T-cell (primary cell): ENCODE measurements at places on chromosomes 13 and 19. TPM values are rescaled to one million over a fixed set of nuclear protein-coding genes. Genes with fewer than 3 reads are reported as not detected.

DNA sequence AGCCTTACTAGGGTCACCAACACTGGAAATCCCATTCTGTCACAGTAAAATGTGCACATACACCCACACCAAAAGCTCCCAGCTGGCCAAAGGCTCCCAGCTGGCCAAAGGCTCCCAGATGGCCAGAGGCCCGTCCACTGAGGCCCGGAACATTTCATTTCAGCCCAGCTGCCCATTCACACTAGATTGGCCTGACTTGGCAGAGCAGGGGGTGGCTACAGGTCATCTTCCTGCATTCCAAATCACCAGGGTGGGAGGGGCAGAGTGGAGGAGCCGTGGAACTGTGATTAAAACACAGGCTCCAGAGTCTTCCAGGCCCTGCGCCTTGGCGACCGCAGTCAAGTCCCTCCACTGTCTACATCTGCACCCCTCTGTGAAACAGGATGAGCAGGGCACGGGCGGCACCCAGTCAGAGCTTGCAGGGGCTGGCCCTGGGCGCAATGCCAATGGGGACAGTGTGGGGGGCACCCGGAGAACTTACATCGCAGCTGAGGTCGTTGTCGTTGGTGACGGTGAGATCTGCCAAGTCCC lies 10.1 kb upstream of the PRKD2 start:
- peaks cover 4% of the 10 kb centered on the region for H3K4me1 ChIP-seq
- no peak overlapping the region for H3K4me3 ChIP-seq
- H3K36me3 ChIP-seq, result peaks cover 29% of the 10 kb centered on the region

- peak overlapping the region; percentile 98 for H3K27ac ChIP-seq
- H3K4me3 ChIP-seq, result no peak overlapping the region
- DNase-seq, result no peak
- H3K4me1 ChIP-seq, result peaks cover 32% of the 10 kb centered on the region
These were observed 28.0 kb downstream of the TSSK6 start for GRCh38 chr19:19487077-19487949.

The SYDE1 gene
- total RNA-seq, result 0.51 TPM

The ACTN4 gene
- total RNA-seq, result 197 TPM

The CHST8 gene
- total RNA-seq, result not detected

GRCh38 chr13:114142640-114143490 lies 10.4 kb upstream of the RASA3 start:
- peak overlapping the region; percentile 86 for H3K27ac ChIP-seq
- no peaks in the 10 kb centered on the region for H3K27me3 ChIP-seq
- peaks cover 86% of the 10 kb centered on the region for H3K4me1 ChIP-seq
- H3K4me3 ChIP-seq, result peak overlapping the region; percentile 3
- peak; percentile 74 for DNase-seq

GRCh38 chr13:28415994-28416421 lies 78.9 kb downstream of the FLT1 start:
- H3K36me3 ChIP-seq, result no peaks in the 10 kb centered on the region
- H3K4me3 ChIP-seq, result no peak overlapping the region

GRCh38 chr19:35868172-35868822 lies at the start of gene APLP1:
Gene APLP1 (plus strand): TSS chr19:35868574. CDS start chr19:35868637, 63 bp downstream.
- peaks cover 3% of the 10 kb centered on the region for H3K27me3 ChIP-seq
- no peak within 1 kb of the TSS for H3K27ac ChIP-seq
- no peak within 1 kb of the TSS for H3K4me3 ChIP-seq

DNA sequence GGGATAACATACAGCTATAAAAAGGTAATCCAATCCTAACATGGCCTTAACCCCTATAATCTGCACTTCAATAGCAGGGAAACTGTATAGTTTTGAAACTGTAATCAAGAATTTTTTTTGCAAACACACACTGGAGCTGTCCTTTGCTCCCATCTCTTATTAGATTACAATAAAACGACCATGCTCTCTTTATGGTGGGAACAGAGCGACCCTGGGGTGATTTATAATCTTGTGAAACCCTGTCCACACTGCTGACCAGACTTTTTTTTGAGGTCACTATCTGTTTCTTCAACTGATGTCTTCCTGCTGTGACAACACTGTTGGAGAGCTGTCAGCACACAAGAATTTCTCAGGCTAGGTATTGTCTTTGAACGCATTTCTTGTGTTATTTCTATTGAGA lies 35.3 kb downstream of the DACH1 start:
- no peak overlapping the region for H3K4me3 ChIP-seq
- H3K27me3 ChIP-seq, result no peaks in the 10 kb centered on the region
- no peak overlapping the region for H3K27ac ChIP-seq
- no peak for DNase-seq
- H3K36me3 ChIP-seq, result no peaks in the 10 kb centered on the region

The SCN1B gene
- 3.7 TPM for total RNA-seq

GRCh38 chr13:98577836-98578285 lies 954 bp upstream of the STK24 start:
- peak overlapping the region; percentile 75 for H3K27ac ChIP-seq
- H3K36me3 ChIP-seq, result no peaks in the 10 kb centered on the region
- DNase-seq, result no peak
- H3K4me3 ChIP-seq, result no peak overlapping the region

The AMER2 gene
- total RNA-seq, result 0.03 TPM

DNA sequence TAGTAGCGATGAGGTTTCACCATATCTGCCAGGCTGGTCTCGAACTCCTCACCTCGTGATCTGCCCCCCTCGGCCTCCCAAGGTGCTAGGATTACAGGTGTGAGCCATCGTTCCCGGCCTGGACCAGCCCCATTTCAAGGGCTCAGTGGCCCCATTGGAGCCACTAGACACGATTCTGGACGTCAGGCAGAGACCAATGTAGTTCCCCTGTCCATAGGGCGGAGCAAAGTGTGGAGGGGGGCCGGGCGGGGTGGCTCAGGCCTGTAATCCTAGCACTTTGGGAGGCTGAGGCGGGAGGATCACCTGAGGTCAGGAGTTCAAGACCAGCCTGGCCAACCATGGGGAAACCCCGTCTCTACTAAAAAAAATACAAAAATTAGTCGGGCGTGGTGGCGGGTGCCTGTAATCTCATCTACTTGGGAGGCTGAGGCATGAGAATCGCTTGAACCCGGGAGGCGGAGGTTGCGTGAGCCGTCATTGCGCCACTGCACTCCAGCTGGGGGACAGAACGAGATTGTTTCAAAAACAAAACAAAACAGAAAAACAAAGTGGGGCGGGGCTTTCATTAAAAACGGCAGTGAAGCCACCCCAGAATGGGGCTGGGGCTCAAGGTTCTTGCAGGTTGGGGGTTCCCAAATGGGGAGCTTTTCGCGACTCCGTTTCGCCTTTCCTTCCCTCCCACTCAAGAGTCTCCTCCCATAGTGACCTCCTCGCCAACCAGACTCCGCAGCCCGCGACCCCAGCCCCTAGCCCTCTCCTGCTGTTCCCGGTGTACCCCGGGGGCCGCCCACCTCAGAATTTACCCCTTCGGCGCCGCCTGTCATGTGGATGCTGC lies 758 bp upstream of the TECR start:
- DNase-seq, result no peak
- H3K36me3 ChIP-seq, result peaks cover 2% of the 10 kb centered on the region
- peaks cover 14% of the 10 kb centered on the region for H3K4me1 ChIP-seq
- H3K27me3 ChIP-seq, result no peaks in the 10 kb centered on the region
- peak overlapping the region; percentile 92 for H3K27ac ChIP-seq
- H3K4me3 ChIP-seq, result peak overlapping the region; percentile 89

The BRCA2 gene
- 2.2 TPM for total RNA-seq

The CYP4F12 gene
- total RNA-seq, result 2.4 TPM

DNA sequence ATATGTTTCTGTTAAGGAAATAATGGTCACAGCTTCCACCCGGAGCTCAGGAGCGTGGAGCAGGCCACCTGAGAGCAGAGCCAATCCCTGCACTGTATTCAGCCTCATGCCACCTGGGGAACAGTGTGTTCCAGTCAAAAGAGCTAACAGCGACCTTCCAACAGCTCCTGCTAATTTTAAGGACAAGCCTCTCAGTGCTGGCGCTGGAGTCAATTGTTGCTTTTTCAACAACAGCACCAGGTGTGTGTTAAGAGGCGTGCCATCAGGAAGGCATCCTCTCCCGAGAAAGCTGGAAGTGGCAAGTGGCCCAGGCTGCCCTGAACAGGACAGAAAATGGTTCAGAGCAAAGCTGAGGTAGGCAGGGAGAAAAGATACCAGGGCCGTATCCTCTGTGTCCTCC lies 102.0 kb downstream of the CACNA1A start:
- peaks cover 31% of the 10 kb centered on the region for H3K27me3 ChIP-seq
- DNase-seq, result no peak
- no peaks in the 10 kb centered on the region for H3K36me3 ChIP-seq
- no peaks in the 10 kb centered on the region for H3K4me1 ChIP-seq
- no peak overlapping the region for H3K4me3 ChIP-seq
- H3K27ac ChIP-seq, result no peak overlapping the region

The SLC10A2 gene
- total RNA-seq, result not detected

GRCh38 chr13:69975496-69975895 lies 132.1 kb upstream of the ATXN8OS start:
- H3K27ac ChIP-seq, result no peak overlapping the region
- H3K36me3 ChIP-seq, result no peaks in the 10 kb centered on the region
- no peak overlapping the region for H3K4me3 ChIP-seq
- no peak for DNase-seq

The NLRP7 gene
- total RNA-seq, result not detected

GRCh38 chr19:35236638-35237400 lies 8.3 kb upstream of the FAM187B start:
- no peaks in the 10 kb centered on the region for H3K27me3 ChIP-seq
- DNase-seq, result no peak
- H3K4me1 ChIP-seq, result peaks cover 13% of the 10 kb centered on the region
- H3K27ac ChIP-seq, result no peak overlapping the region
- no peak overlapping the region for H3K4me3 ChIP-seq

- peaks cover 21% of the 10 kb centered on the region for H3K27me3 ChIP-seq
- no peak for DNase-seq
- no peak overlapping the region for H3K27ac ChIP-seq
- no peak overlapping the region for H3K4me3 ChIP-seq
- no peaks in the 10 kb centered on the region for H3K36me3 ChIP-seq
- no peaks in the 10 kb centered on the region for H3K4me1 ChIP-seq
These were observed 6.1 kb upstream of the KANK2 start for GRCh38 chr19:11203194-11204075.

The DAND5 gene
- total RNA-seq, result not detected

- H3K4me1 ChIP-seq, result no peaks in the 10 kb centered on the region
- no peak for DNase-seq
- H3K27ac ChIP-seq, result no peak overlapping the region
- H3K36me3 ChIP-seq, result no peaks in the 10 kb centered on the region
- H3K4me3 ChIP-seq, result no peak overlapping the region
- no peaks in the 10 kb centered on the region for H3K27me3 ChIP-seq
These were observed 636.2 kb upstream of the SPRY2 start for GRCh38 chr13:80977168-80977567.

DNA sequence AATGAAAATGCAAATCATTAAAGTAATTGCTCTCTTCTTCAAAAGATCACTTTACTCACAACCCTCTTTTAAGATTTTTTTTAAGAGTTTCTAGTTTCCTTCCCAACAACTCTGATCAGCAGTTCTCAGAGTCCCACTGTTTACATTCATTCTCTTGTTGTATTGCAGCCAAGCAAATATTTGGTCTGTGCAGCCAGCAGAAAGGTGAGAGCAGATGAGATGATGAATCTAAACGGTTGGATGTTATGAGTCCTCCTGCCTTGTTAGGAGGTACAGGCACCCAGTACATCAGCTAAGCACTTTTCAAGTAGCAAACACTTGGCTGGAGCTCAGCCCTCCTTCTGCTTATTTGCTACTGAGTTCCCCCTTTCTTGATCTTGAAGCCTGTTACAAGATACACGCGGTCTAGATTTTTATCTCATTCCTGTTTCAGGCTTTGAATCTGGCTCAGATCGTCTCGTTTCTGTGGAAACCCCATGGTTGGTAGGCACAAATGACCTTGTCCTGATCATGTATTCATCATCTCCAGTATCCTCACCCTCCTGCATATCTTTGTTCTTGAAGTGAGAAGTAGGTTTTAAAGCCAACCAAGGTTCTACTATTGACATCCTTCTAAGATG lies 300.7 kb downstream of the DCT start:
- no peaks in the 10 kb centered on the region for H3K36me3 ChIP-seq
- no peak overlapping the region for H3K27ac ChIP-seq
- no peak overlapping the region for H3K4me3 ChIP-seq
- no peaks in the 10 kb centered on the region for H3K4me1 ChIP-seq
- no peak for DNase-seq
- H3K27me3 ChIP-seq, result no peaks in the 10 kb centered on the region

GRCh38 chr19:34806976-34807860 lies 34.2 kb upstream of the ZNF599 start:
- H3K4me1 ChIP-seq, result no peaks in the 10 kb centered on the region
- DNase-seq, result no peak
- no peaks in the 10 kb centered on the region for H3K36me3 ChIP-seq
- H3K27ac ChIP-seq, result no peak overlapping the region
- no peaks in the 10 kb centered on the region for H3K27me3 ChIP-seq
- H3K4me3 ChIP-seq, result no peak overlapping the region

- H3K36me3 ChIP-seq, result no peaks in the 10 kb centered on the region
- no peak overlapping the region for H3K4me3 ChIP-seq
- H3K4me1 ChIP-seq, result no peaks in the 10 kb centered on the region
- H3K27ac ChIP-seq, result no peak overlapping the region
These were observed 49.5 kb downstream of the RFC3 start for GRCh38 chr13:33867472-33867871.

DNA sequence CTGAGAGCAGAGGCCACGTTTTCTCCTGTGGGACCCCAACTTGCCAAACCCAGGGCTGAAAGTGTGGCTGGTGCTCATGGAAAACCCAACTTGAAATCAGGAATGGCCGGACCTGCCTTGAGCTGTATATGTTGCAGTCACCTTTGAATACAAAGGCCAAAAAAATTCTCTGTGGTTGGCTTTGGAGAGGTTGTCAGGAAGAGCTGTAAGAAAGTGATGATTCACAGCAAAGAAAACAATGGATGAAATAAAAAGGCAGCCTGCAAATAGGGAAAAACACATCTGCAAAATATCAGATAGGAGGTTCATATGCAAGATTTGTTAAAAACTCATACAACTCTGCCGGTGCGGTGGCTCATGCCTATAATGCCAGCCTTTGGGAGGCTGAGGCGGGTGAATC lies 715.8 kb downstream of the UQCRFS1 start:
- peaks cover 26% of the 10 kb centered on the region for H3K4me1 ChIP-seq
- H3K27me3 ChIP-seq, result no peaks in the 10 kb centered on the region
- no peak overlapping the region for H3K27ac ChIP-seq
- no peak overlapping the region for H3K4me3 ChIP-seq
- no peak for DNase-seq
- no peaks in the 10 kb centered on the region for H3K36me3 ChIP-seq

- DNase-seq, result no peak
- no peaks in the 10 kb centered on the region for H3K36me3 ChIP-seq
- H3K27me3 ChIP-seq, result no peaks in the 10 kb centered on the region
- H3K4me3 ChIP-seq, result no peak overlapping the region
- no peak overlapping the region for H3K27ac ChIP-seq
- peaks cover 6% of the 10 kb centered on the region for H3K4me1 ChIP-seq
These were observed 17.7 kb downstream of the RFX2 start for GRCh38 chr19:6092329-6093286.

DNA sequence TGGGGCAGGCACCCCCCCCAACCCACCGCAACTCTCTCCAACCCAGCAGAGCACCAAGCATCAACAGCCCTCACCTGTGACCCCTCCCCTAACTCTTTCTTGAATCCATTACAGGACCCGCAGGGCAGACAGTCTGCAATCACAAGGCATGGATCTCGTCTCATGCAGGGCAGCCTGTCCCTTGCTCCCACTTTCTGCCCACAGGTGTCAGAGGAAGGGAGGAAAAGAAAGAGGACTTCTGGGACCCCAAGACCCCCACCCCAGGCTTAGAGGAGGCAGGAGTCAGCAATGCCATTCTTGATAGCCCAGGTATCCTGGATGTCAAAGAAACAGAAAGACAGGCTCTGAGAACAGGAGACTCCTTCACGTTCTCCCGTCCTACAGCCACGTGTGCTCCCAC lies 47.4 kb upstream of the TUBGCP3 start:
- DNase-seq, result no peak
- H3K4me3 ChIP-seq, result no peak overlapping the region
- peaks cover 49% of the 10 kb centered on the region for H3K27me3 ChIP-seq
- no peaks in the 10 kb centered on the region for H3K4me1 ChIP-seq
- no peak overlapping the region for H3K27ac ChIP-seq
